NCI-H187 (cell line): ENCODE measurements at places on chromosomes 2 and 18.

GRCh38 chr2:222452422-222452950 lies 28.1 kb downstream of the SGPP2 start:
- DNase-seq = no peak

- DNase-seq = no peak
Observed at GRCh38 chr2:54496920-54497319, 40.8 kb downstream of the SPTBN1 start.

DNA sequence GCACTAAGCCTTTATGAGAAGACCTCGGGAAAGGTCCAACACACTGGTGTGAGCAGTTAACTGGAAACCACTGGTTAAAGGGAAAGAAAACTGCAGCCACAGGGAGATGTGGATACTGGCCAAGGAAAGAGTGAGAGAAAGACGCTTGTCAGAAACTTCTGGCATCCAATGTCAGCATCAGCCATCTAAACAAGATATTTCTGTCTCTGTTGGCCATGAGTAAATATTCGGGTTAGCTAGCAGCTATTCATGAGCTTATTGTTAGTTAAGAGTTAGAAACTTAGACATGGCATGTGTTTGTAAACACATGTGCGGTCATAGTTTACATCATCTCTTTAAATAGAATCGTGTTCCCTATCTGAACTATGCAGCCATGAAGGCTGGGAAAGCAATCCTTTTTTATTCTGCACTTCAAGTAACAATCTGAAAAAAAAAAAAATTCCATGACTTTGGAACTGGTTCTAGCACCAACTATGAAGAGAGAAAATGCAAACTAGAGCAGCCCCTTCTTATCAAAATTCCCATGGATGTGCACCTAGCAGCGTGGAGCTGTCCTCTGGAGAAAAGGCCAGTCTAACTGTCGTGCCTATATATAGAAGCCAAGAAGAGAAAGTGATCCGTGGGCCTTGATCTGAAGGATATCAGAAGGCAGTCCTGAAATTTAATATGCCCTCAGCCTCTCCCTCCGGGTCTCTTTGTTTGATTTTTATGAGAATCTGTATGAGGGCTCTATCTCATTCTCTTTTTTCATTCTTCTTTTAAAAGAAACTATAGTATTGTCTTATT lies 84.0 kb upstream of the RFX8 start:
- no peak for DNase-seq

DNA sequence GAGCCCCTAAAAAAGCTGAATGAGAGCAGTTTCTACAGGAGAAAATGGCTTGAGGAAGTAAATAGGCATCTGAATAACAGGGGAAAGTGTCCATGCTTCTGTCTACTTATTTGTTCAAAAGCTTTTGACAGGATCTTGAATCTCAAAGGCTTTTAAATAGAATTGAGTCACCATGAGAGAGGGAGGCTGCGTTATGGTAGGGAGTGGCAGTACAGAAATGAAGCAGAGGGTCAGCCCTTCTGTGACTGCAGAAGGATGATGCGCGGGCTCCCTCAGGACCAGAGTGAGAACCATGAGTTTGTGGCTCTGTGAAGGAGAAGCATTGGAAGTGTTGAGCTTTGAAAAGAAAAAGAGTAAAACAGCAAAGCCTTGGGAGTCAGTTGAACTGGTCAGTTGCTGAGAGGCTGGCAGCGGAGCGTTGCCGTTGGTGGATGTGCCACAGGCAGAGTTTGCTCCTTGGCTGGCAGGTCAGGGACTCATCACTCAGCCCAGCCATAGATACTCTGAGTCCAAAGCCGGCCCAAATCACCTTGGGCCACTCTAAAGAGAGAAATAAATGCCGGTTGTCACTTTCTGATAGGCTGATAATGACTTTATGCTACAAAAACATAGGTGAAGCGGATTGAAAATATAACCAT lies 17.4 kb downstream of the COPS7B start:
- no peak for DNase-seq

GRCh38 chr18:9734189-9734588 lies 26.1 kb downstream of the RAB31 start:
- no peak for DNase-seq

- no peak for DNase-seq
Observed at GRCh38 chr2:107466984-107467773, 359.5 kb upstream of the RGPD4 start.

DNA sequence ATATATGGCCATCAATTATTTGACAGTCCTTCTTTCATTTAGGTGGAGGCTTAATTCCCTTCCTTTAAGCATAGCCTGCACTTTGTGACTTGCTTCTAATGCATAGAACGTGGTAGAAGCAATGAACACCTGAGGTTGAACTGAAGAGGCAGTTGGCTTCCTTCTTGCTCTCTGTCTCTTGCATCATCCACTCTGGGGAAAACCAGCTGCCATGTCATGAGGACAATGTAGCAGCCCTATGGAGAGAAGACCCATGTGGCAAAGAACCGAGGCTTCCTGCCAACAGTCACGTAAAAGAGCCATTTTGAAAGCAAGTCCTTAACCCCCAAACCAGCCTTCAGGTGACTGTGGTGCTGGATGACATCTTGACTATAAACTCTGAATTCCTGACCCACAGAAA lies 46.8 kb downstream of the ATOH8 start:
- DNase-seq = no peak

GRCh38 chr2:206230060-206230762 lies 44.3 kb upstream of the ZDBF2 start:
- DNase-seq = peak; percentile 58
